ENCODE measurements at places on chromosomes 4 and X. TPM values are rescaled to one million over a fixed set of nuclear protein-coding genes. Genes with fewer than 3 reads are reported as not detected.

DNA sequence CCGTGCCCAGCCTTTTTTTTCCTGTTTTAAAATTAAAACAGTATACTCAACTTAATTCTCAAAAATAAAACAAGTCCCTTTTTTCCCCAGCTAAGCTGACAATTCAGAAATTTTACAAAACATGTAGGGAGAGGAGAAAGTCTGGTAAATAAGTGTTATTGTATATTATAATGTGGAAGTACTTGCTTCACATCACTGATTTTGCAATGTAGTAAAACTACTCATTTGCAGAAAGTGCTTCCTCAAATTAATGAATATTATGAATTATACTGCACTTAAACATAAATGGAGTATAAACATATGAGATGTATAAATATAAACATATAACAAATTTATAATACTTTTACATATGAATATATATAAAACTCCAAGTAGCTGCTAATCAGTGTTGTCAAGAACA, 11.6 kb upstream of the H2AZ1 start:
- no peak for DNase-seq
- H3K27me3 ChIP-seq = no peaks in the 10 kb centered on the region
- no peak overlapping the region for H3K27ac ChIP-seq
- no peaks in the 10 kb centered on the region for H3K36me3 ChIP-seq
- no peak overlapping the region for H3K4me3 ChIP-seq

DNA sequence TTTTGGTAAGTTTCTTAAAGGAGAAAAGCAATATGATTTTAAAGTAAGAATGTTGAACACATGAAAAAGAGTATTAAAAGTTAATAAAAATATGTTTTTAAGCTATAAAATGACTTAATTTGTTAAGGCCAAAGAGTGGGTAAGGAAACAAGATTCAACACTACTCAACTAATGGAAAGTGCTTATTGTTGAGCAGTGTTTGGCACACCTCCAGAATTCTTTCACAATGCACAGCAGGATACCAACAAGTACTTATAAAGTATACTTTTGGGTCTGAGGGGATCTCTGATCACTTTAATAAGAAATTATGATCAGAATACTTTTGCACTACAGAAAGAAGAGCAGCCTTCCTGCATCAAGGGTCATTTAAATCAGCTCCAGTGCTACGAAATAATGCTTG, 5.9 kb downstream of the LAMP2 start:
- H3K36me3 ChIP-seq = no peaks in the 10 kb centered on the region
- no peaks in the 10 kb centered on the region for H3K27me3 ChIP-seq
- no peak overlapping the region for H3K4me3 ChIP-seq
- no peak overlapping the region for H3K27ac ChIP-seq
- no peaks in the 10 kb centered on the region for H3K4me1 ChIP-seq

MAGEB17 gene
- total RNA-seq = not detected

EVC2 gene
- 37.3 TPM for total RNA-seq

PLXNB3 gene
- total RNA-seq = 45.4 TPM

GRCh38 chrX:19867411-19867732, 20.0 kb downstream of the SH3KBP1 start:
- DNase-seq = peak; percentile 7
- no peak overlapping the region for H3K27ac ChIP-seq
- no peaks in the 10 kb centered on the region for H3K27me3 ChIP-seq
- no peak overlapping the region for H3K4me3 ChIP-seq

SUPT20HL1 gene
- total RNA-seq = 0.42 TPM

- H3K4me1 ChIP-seq = no peaks in the 10 kb centered on the region
- H3K36me3 ChIP-seq = no peaks in the 10 kb centered on the region
- H3K4me3 ChIP-seq = no peak overlapping the region
- H3K27me3 ChIP-seq = no peaks in the 10 kb centered on the region
- no peak for DNase-seq
- H3K27ac ChIP-seq = no peak overlapping the region
Observed at GRCh38 chr4:6435010-6435409, 37.4 kb downstream of the PPP2R2C start.

GRCh38 chr4:88962396-88962795, 94.6 kb downstream of the FAM13A start:
- DNase-seq = no peak
- no peak overlapping the region for H3K27ac ChIP-seq
- H3K4me3 ChIP-seq = no peak overlapping the region
- no peaks in the 10 kb centered on the region for H3K36me3 ChIP-seq
- no peaks in the 10 kb centered on the region for H3K27me3 ChIP-seq

MAOB gene
- total RNA-seq = 23.4 TPM

CHIC1 gene
- 10.2 TPM for total RNA-seq

MAGEE2 gene
- 0.39 TPM for total RNA-seq

- H3K4me1 ChIP-seq = no peaks in the 10 kb centered on the region
- H3K27me3 ChIP-seq = no peaks in the 10 kb centered on the region
- DNase-seq = no peak
- H3K36me3 ChIP-seq = no peaks in the 10 kb centered on the region
- H3K27ac ChIP-seq = no peak overlapping the region
Observed at GRCh38 chr4:106707776-106708463, 328.2 kb downstream of the DKK2 start.

STEEP1 gene
- total RNA-seq = 35.5 TPM

DNA sequence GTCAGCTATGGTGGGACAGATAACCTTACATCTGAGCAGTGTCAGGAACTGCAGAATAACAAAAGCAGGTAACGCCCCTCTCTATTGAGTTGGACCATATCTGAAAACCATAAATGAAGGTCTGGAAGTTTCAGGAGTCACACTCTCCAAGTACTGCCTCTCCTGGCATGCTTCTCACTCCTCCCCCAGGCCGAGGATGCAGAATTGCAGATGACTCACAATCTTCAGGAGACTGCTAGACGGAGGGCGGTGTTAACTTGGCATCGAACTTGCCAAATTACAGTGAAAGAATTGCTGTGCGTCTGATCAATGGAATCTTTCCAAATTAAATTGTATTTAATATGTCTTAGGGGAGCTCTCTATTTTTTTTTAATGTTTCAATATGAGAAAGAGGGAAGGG, 67.1 kb upstream of the TRIM2 start:
- no peaks in the 10 kb centered on the region for H3K27me3 ChIP-seq
- H3K4me3 ChIP-seq = no peak overlapping the region
- DNase-seq = no peak
- H3K27ac ChIP-seq = no peak overlapping the region
- H3K4me1 ChIP-seq = peaks cover 7% of the 10 kb centered on the region

DNA sequence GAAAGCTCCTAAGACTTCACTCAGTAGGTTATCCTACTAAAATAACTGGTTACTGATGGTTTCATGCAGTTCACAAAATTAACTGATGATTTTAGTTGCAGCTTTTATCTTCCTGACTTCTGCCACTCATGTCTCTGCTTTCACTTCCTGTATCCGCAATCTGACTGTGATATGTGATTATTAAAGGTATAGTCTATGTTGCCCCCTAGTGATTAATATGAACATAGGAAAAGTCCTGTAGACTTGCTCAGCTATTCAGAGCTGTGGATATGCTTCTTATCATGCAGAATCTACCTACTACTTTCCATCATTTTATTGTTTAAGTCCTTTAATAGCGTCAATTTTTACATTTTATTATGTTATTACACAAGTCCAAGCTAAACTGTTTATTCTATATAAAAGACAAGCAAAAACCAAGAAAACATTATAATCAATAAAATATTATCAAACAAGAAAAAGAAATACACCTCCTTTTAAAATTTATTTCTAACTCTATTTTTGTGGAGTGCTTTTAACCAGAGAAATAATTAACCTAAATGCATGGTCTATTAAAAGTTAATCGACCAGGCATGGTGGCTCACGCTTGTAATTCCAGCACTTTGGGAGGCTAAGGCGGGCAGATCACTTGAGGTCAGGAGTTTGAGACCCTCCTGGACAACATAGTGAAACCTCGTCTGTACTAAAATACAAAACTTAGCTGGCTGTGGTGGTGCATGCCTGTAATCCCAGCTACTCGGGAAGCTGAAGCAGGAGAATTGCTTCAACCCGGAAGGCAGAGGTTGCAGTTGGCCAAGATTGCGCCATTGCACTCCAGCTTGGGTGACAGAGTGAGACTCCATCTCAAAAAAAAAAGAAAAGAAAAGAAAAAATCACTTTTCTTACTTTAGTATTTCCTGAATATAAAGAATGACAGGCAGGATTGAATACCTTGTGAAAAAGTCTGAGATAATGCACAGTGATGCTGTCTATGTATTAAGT, 40.4 kb upstream of the TLR2 start:
- no peaks in the 10 kb centered on the region for H3K4me1 ChIP-seq
- H3K27ac ChIP-seq = no peak overlapping the region
- no peaks in the 10 kb centered on the region for H3K36me3 ChIP-seq

CRMP1 gene
- total RNA-seq = 0.30 TPM

DNA sequence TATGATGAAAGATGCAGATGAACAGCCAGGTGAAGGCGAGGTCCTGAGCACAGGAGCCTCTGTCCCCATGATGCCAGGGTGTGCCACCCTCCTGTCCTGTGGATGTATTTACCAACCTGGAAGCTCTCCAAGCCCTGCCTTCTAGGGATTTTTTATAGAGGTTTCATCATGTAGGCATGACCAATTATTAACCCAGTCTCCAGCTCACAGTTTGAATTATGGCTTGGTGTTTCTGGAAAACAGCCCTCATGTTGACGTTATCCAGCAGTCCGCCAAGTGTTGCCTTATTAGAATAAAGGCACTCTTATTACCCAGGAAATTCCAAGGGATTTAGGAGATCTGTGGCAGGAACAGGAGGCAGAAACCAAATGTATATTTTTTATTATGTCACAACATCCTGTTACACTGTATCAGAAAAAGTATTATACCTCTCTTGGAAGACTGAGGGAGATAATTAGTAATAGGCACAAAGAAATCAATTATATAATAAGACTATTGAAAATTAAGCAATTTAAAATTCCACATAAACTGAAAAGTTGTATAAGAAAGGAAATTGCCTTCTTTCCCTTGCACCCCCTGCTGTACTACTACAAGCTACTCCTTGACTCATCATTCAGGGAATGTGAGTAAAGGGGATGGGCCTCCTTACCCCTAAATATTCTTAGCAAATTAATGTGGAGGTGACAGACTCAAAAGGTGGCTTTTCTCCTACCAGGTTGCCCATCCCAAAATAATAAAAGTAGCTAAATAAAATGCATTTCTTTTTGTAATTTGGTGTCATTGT, 129.6 kb downstream of the ZNF330 start:
- H3K4me1 ChIP-seq = no peaks in the 10 kb centered on the region
- H3K4me3 ChIP-seq = no peak overlapping the region
- no peak for DNase-seq
- H3K27ac ChIP-seq = no peak overlapping the region

- no peak overlapping the region for H3K4me3 ChIP-seq
- H3K27me3 ChIP-seq = no peaks in the 10 kb centered on the region
- H3K4me1 ChIP-seq = no peaks in the 10 kb centered on the region
- no peak for DNase-seq
- no peaks in the 10 kb centered on the region for H3K36me3 ChIP-seq
Observed at GRCh38 chr4:84512277-84512676, 13.2 kb upstream of the NKX6-1 start.

GRCh38 chrX:71996136-71996535, 85.5 kb downstream of the NHSL2 start:
- no peaks in the 10 kb centered on the region for H3K27me3 ChIP-seq
- H3K36me3 ChIP-seq = no peaks in the 10 kb centered on the region
- H3K4me3 ChIP-seq = no peak overlapping the region
- DNase-seq = no peak
- H3K4me1 ChIP-seq = peaks cover 18% of the 10 kb centered on the region
- no peak overlapping the region for H3K27ac ChIP-seq

TMPRSS11E gene
- total RNA-seq = not detected

TACC3 gene
- 14.2 TPM for total RNA-seq

GRCh38 chr4:124178449-124179021, 534.0 kb downstream of the ANKRD50 start:
- no peaks in the 10 kb centered on the region for H3K27me3 ChIP-seq
- no peak overlapping the region for H3K27ac ChIP-seq
- H3K4me3 ChIP-seq = no peak overlapping the region

GRCh38 chr4:82652062-82652461, 90.3 kb upstream of the TMEM150C start:
- no peaks in the 10 kb centered on the region for H3K27me3 ChIP-seq
- no peak overlapping the region for H3K27ac ChIP-seq
- H3K4me1 ChIP-seq = no peaks in the 10 kb centered on the region
- no peak for DNase-seq
- no peaks in the 10 kb centered on the region for H3K36me3 ChIP-seq

- no peaks in the 10 kb centered on the region for H3K36me3 ChIP-seq
- peak overlapping the region; percentile 54 for H3K4me3 ChIP-seq
- peaks cover 5% of the 10 kb centered on the region for H3K4me1 ChIP-seq
Observed at GRCh38 chr4:104491481-104492182, 3.1 kb downstream of the CXXC4 start.

All from tibial nerve (tissue), 4 donors.